Muscle of back (tissue), 13 donors: ENCODE measurements at places on chromosomes 6 and 20.

DNA sequence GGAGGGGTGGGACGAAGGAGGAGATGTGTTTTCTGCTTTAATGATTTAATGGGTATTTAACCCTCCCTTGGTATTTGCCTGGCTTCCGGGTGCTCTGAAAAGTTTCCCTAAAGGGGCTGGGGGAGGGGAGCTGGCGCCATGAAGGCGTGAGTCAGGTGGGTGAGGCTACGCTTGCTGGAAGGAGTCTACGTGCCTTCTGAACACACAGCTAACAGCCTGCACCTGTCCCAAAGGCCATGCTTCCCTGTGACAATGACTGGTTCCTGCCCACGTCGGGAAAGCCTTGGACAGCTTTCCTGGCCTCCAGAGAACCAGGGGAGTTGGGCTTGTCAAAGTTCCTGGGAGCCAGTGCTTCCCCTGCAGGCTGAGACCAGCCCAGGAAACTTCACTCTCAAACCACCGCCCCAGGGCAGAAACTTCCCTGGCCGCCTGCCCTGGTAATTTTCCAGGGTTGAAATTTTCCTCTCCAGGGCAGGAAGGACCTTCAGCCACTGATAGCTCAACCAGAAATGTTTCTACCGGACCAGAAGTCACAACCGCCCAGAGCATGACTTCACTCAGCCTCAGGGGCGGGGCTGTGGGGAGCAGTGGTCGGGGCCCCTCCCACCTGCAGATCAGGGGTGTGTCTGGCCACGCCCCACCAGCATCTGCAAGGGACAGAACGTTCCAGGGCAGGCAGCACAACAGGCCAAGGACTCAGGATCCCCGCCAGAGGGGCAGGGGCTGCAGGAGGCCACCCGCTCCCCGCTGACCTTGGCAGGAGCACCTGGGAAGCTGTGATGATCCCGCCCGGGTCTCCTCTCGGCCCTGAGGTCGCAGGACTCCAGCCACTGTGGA is 18.6 kb upstream of the SLCO4A1 start:
- peak; percentile 78 for DNase-seq

GRCh38 chr20:35134472-35134871 is 12.7 kb downstream of the EDEM2 start:
- no peak for DNase-seq

DNA sequence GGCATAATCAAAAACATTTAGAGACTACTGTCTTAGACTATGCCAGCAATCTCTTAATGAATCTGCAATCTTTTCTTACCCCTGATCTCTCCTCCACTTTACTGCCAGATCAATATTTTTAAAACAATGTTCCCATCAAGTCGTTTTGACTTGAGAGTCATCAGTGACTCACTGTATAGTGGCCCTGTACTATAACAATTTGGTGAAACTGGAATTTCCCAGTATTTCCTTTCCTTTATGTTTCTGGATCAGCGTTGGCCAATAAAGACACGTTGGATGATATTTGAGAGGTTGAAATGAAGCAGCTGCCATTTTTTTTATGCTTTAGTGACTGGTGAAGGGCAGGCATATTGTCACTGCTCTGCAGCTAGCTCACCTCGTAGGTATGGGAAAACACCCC is 10.1 kb upstream of the SMIM13 start:
- DNase-seq: no peak

DNA sequence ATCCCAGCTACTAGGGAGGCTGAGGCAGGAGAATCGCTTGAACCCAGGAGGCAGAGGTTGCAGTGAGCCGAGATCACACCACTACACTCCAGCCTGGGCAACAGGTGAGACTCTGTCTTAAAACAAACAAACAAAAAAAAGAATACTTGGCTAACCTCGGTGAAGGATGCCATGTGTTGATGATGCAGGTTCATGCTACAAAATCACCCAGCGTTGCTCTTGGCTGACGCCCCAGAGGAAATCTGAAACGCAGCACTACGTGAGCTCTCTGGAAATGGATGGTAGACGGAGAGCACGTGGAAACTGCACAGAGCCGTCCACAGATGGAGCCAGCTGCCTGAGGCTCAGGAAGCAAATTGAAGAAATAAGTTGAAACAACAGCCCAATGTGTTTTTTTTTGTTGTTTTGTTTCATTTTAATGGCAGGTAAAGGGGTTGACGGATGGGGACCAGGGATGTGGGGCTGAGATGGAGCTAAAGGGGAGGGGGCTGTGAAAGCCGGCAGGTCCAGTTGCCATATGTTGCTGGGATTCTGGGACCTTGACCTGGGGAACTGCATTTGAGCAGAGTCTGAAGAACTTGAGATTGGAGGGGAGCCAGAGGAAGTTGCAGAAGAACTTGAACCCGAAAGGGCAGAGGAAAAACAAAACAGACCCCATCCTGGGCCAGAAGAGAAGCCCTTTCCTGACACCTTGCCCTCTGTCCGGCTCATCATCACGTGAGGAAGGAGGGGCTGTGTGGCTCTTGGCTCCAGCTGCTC is 12.8 kb upstream of the MANBAL start:
- DNase-seq: peak; percentile 61

- no peak for DNase-seq
These were observed 6.6 kb downstream of the PLCB4 start for GRCh38 chr20:9075264-9076095.

DNA sequence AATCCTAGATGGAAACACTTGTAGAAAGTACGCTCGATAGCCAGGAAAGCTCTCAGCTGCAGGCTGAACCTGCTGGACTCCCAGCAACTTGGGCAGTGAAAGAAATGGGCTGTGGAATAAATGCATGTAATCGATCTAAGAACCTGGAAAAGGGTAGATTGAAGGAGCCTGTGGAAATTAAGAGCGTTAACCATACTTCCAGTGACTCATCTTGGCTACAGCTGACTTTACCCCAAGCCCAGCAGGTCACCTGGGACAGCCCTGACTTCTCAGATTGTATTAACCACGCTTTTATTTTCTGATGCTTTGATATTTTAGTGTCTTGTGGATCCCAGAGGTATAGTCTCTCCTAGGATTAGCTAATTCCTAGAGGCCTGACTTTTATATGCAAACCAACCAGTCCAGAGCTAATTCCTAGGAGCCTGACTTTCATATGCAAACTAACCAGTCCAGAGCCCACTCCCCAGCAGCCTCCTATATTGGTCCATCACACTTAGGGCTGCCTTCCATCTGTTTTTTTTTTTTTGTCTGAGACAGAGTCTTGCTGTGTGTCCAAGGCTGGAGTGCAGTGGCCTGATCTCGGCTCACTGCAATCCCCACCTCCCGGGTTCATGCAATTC is 86.3 kb downstream of the GMPR start:
- DNase-seq: peak; percentile 58

GRCh38 chr6:145544041-145544440 is 191.3 kb downstream of the EPM2A start:
- peak; percentile 46 for DNase-seq

DNA sequence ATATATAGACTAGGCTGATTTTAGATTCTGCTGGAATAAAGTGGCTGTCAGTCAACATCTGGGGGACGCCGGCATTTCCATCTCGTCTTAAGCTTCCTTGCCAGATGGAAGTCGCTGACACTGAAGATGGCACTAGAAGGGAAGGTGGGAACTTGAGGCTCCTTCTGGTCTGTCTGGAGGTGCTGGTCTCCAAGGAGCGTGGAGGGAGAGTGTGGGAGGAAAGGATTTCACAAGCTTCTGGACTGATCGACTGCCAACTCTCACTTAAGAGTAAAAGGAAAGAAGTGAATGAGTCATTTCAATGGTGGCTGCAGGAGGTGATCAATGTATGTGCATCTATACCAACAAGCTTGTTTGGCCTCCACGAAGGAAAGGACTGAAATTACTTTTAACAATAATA is 40.4 kb downstream of the DUSP22 start:
- DNase-seq: no peak

- no peak for DNase-seq
These were observed 90.3 kb downstream of the TCP11 start for GRCh38 chr6:35050757-35051330.

- DNase-seq: no peak
These were observed 35.9 kb downstream of the SRC start for GRCh38 chr20:37381621-37382471.

DNA sequence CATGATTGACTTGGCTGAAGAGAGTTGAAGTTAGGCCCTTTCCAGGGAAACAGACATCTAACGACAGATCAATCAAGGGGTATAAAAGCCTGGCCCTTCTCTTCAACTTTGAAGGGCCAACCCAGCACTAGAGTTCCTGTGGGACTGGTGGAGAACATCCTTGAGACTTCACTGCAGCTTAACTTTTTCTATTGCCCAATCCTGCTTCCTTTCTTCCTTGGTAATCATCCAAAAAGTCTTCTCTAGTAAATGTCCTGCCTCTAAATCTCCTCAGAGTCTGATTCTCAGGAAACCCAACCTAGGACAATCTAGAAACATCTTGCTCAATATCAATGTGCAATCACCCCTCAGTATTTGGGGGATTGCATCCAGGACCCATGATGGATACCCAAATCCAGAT is 1.9 kb downstream of the MKKS start:
- no peak for DNase-seq

DNA sequence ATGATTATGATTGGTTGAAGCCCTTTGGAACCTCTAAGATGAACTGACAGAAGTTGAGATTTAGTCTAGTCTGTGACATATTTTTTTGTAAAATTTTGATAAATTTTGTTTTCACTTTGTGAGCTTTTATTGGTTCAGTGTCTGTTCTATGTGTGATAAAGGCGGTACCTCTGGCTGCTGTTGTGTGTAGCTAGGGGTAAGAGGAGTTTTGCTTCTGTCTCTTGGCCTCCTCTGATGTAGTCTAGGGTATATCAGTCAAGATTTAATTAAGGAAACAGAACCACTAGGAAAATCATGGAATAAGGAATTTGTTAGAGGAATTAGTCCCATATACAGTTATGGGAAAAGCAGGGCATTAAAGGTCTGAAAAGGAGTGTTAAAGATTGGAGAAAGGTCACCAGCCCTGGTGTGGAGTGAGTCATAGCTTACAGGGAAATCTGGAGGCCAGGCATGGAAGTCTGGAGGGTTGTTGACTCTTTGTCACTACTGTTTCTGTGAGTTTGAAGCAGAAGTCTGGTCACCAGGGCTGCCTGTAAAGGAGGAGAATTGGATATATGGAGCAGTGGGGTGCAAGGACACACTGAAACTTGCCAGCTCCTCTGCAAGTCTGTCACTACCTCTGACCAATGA is 28.5 kb downstream of the CDC5L start:
- no peak for DNase-seq

GRCh38 chr6:149580880-149581279 is 14.7 kb downstream of the GINM1 start:
- DNase-seq: no peak

DNA sequence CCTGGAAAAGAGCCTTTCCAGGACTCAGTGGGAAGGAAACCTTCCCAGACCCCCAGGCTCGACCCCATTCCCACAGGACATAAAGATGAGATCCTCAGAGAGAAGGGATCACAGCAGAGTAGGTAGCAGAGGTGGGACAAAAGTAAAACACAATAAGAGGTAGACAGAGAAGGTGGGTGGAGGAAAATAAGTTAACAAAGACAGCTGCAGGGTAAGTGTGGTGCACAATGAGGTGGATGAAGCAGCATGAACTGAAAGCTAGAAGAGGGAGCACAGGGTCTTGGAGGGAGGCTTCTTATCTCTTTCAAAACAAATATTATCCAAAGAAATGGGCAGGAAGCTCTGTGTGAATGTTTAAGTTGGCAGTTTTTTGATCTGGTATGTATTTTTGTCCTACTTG is 14.0 kb upstream of the MAP7 start:
- DNase-seq: no peak

GRCh38 chr6:28011722-28012121 is 54.7 kb downstream of the OR2B6 start:
- no peak for DNase-seq

- DNase-seq: no peak
These were observed 120.0 kb downstream of the CEBPB start for GRCh38 chr20:50310673-50311051.

DNA sequence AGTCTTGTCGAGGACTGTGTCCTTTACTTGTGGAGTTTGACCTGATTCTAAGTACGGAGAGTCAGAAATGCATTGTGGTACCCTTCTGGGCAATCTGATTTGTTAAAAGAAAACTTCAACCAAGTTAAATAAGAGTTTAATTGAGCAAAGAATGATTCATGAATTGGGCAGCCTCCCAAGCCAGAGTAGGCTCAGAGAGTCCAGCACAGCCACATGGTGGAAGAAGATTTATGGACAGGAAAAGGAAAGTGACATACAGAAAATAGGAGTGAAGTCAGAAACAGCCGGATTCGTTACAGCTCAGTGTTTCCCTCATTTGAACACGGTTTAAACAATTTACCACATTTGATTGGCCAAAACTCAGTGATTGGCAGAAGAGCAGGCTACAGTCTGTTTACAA is 329.2 kb downstream of the DHX35 start:
- DNase-seq: peak; percentile 12

DNA sequence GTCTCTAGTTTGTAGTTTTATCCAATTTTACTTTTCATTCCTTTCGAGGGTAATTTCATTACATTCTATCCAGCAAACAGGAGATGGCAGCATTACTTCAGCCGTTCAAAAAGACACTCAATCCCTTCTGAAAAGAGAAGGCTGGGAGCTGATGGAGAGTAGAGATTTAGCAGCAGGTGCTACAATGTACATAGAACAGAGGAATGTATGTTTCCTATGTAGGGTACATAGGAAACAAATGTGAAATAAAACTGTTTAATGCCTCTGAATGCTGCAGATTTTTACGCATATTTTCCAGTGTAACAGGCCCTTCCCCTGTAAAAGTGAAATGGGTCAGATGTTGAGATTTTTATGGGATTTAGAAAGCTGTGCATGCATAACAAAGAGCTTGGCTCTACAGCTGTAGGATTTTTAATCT is 16.0 kb downstream of the RPS12 start:
- DNase-seq: peak; percentile 55
